ENCODE measurements at places on chromosomes 4 and X. TPM values are rescaled to one million over a fixed set of nuclear protein-coding genes. Genes with fewer than 3 reads are reported as not detected.

The ATOH1 gene
- polyA plus RNA-seq: not detected

The UGT2B15 gene
- not detected for polyA plus RNA-seq

The DDX53 gene
- polyA plus RNA-seq: not detected

The POF1B gene
- polyA plus RNA-seq: 0.19 TPM

The CDK16 gene
- polyA plus RNA-seq: 110 TPM

The TAF7L gene
- polyA plus RNA-seq: 0.01 TPM

DNA sequence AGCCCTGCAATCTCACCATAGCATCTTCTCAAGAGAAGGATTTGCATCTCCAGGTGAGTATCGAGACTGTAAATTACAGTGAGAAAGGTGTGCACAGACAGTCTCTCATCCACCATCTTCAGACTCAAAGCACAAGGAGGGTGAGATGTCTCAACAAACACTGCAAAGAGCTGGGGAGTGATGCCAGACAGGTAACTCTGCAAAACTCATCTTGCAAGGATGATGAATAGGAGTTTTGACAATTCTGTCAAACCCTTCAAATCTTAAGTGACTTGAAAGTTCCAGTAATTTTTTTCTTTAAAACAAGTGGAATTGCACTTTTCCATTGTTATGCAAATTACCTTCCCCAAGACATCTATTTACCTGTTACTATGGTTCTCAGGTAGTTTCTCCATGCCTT is 277.2 kb upstream of the VCX3A start:
- no peak overlapping the region for H3K27ac ChIP-seq
- H3K4me1 ChIP-seq: no peaks in the 10 kb centered on the region
- H3K27me3 ChIP-seq: no peaks in the 10 kb centered on the region
- no peak for DNase-seq
- no peaks in the 10 kb centered on the region for H3K36me3 ChIP-seq

DNA sequence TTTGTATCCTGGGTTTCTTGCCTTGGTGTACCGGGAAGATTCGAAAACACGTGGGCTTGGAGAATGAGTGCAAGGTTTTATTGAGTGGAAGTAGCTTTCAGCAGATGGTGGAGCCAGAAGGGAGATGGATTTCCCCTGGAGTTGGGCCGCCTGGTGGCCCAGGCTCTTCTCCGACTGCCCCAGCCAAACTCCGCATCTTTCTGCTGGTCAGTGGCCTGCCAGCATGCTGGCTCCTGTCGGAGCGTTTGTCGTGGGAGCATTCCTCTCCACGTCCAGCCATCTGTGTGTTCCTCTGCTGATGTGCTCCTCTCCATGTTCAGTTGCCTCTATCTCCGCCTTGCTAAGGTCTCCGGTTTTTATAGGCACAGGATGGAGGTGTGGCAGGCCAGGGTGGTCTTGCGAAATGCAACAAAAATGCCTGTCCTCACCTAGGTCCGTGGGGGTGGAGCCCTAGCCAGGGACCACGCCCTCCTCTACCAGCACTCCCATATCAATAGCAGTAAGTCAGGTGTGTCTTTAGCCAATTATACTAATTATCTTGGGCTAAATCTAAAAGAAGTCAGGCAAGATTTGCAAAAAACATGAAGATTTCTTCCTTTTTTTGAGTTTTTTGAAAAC is 745.8 kb upstream of the AMOT start:
- no peak for DNase-seq
- no peak overlapping the region for H3K4me3 ChIP-seq
- H3K36me3 ChIP-seq: no peaks in the 10 kb centered on the region
- no peaks in the 10 kb centered on the region for H3K27me3 ChIP-seq
- H3K4me1 ChIP-seq: no peaks in the 10 kb centered on the region

DNA sequence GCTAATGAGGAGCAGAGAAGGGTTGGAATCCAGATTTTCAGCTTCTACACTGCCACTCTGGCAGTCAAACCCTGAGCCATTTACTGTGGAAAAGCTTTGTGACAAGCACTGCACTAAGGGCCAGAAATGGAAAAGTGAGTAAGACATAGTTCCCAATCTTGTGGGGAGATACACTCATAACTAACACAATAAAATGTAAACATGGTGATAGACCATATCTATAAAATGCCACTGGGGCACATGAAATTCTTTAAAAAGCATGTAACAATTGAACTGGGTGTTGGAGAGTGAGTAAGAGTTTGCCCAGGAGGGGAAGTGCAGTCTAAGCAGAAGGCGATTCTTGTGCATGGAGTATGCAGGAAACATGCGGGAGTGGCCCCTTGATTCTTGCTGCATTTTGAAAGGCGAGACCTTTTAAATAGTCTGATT is 32.0 kb upstream of the ANXA5 start:
- DNase-seq: no peak
- H3K36me3 ChIP-seq: no peaks in the 10 kb centered on the region
- H3K4me1 ChIP-seq: no peaks in the 10 kb centered on the region
- H3K27ac ChIP-seq: no peak overlapping the region
- H3K4me3 ChIP-seq: no peak overlapping the region

DNA sequence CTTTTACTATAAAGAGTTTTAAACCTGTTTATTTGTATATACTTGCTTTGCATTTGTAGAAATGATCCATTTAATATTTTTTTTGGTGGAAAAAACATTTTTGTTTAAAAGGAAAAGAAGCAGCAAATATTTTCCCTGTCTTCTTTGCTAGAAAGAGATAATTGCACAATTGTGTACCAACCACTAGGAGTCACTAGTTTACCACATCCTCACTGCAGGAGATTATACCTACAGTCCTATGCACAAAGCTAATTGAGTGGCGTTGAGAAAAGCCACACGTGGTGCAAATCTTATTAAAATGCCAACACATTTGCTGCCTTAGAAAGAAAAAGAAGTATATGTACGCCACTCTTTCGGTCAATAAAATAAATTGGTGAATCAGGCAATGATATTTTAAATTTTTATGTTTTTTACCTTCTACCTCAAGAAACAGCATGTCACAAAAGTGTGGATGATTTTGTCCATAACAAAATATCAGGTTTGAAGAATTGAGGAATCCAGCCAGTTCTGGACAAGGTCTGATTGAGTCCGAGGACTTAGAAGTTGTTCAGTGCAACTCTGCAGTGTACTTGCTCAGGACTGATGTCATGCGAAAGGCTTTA is 102.9 kb downstream of the GRXCR1 start:
- H3K27me3 ChIP-seq: no peaks in the 10 kb centered on the region
- no peak overlapping the region for H3K4me3 ChIP-seq
- H3K27ac ChIP-seq: no peak overlapping the region
- H3K4me1 ChIP-seq: no peaks in the 10 kb centered on the region
- DNase-seq: no peak

GRCh38 chr4:158535130-158535614 is 13.5 kb downstream of the RXFP1 start:
- H3K27ac ChIP-seq: no peak overlapping the region
- no peaks in the 10 kb centered on the region for H3K4me1 ChIP-seq
- no peak for DNase-seq
- no peak overlapping the region for H3K4me3 ChIP-seq
- no peaks in the 10 kb centered on the region for H3K36me3 ChIP-seq

DNA sequence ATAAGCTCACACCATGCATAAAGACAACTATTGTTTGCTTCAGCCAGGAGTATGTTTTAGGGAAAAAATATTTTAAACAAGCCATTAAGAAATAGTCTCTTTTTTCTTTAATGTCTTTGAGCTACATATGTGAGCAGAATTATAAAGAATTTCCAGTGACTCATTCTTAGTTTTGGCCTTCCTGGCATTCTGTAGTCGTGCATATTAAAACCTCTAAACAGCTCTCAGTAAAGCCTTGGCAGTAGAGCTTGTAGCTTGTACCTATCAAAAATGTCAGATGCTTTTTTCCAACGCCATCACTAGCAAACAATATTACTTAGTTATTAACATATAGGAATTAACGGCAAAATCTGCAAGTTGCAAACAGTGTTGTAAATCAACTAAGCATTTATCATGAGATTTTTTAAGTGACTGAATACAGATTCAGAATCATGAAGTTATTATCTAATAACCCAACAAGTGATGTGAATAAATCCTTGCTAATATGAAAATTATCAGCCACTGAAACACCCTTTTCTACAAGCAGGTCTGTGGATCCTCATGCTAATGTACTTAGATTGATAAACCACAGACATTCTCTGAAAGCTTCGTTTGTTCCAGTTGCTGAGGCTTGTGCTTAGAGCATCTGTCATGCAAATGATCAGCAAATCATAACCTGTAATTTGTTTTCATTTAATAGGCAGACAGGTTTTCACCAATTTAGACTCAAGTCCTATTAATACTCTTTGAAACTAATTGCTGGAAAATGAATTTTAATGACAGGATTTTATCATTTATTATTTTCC is 412.0 kb upstream of the ATOH1 start:
- no peak for DNase-seq
- no peaks in the 10 kb centered on the region for H3K27me3 ChIP-seq
- H3K4me1 ChIP-seq: no peaks in the 10 kb centered on the region
- H3K4me3 ChIP-seq: no peak overlapping the region

DNA sequence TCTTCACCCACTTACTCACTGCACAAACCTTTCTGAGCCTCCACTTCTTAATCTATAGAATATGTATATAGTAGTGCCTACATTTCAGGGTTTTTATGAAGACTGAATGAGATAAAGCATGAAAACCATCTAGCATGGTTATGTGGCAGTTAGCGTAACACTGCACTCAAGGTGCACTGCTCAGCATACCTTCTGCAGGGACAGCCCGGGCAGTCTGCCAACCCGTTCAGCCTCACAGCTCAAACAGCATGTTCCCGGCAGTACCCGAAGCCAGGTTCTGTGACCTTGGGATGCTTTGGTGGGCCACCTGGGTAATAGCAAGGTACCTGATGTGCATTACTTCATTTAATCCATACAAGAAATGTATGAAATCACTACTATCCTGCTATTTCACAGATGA is 81.4 kb downstream of the DOCK11 start:
- no peak for DNase-seq
- H3K27ac ChIP-seq: no peak overlapping the region
- H3K36me3 ChIP-seq: no peaks in the 10 kb centered on the region

DNA sequence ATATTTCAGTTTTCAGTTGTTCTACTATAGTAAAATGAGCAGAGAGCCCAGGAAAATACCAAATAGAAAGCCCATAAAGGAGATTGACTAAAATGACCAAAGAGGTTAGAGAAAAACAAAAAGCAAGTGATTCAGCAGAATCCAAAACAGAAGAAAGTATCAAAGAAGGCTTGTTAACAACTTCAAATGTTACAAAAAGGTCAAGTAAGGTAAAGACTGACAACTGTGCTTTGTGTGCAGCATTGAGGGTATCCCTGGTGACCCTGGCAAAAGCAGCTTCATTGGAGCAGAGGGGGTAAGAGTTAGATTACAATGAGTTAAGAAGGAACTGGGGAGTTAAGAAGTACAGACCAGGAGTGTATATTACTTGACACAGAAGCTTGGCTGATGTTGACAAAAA is 317.9 kb downstream of the OPHN1 start:
- no peaks in the 10 kb centered on the region for H3K36me3 ChIP-seq
- no peaks in the 10 kb centered on the region for H3K4me1 ChIP-seq
- H3K4me3 ChIP-seq: no peak overlapping the region
- H3K27me3 ChIP-seq: no peaks in the 10 kb centered on the region
- no peak for DNase-seq

DNA sequence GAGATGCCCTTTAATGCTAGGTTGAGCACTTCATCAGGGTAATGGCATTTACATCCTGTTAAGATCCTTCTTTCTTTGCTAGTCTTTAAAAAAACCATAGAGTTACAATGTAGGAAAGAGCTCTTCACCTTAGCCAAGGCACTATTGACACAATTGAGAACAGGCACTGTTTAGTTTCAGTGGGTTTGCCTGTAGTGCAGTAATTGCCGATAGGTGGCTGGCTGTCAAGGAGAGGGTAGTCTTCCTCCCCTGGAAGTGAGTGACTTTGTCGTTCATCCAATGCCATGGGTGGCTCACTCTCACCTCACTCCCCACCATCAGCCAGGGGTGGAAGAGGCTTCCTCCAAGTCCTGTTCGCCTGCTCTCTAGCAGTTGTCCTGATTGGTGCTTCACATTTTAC is 34.7 kb downstream of the SMS start:
- H3K27me3 ChIP-seq: no peaks in the 10 kb centered on the region
- no peak overlapping the region for H3K4me3 ChIP-seq
- no peak overlapping the region for H3K27ac ChIP-seq
- no peak for DNase-seq
- peaks cover 31% of the 10 kb centered on the region for H3K36me3 ChIP-seq

DNA sequence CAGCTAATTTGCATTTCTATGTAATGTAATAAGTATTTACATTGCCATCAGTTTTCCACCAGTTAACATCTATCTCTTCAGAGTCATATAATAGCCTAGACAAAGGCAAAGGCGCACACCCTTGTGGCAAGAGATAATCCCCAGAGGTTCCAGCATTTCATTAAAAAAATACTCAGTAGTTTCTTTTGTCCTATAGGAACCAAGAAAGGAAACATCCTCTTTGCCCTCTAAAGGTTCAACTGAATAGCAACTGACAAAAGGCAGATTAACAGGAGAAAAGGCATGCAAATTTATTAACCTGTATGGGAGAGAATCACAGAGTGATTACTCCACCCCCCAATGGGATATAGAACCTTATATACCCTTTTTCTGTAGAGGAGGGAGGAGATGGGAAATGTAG is 48.4 kb downstream of the MAGEB17 start:
- DNase-seq: no peak
- H3K4me1 ChIP-seq: no peaks in the 10 kb centered on the region
- H3K27ac ChIP-seq: no peak overlapping the region
- no peaks in the 10 kb centered on the region for H3K27me3 ChIP-seq
- H3K36me3 ChIP-seq: no peaks in the 10 kb centered on the region

Data from heart right ventricle (tissue), 16 donors.